Right hindlimb (tissue), 1 donor: ENCODE measurements at places on chromosomes 1 and 21.

- DNase-seq: no peak
Observed at GRCh38 chr1:2537784-2538115, 7.7 kb upstream of the HES5 start.

DNA sequence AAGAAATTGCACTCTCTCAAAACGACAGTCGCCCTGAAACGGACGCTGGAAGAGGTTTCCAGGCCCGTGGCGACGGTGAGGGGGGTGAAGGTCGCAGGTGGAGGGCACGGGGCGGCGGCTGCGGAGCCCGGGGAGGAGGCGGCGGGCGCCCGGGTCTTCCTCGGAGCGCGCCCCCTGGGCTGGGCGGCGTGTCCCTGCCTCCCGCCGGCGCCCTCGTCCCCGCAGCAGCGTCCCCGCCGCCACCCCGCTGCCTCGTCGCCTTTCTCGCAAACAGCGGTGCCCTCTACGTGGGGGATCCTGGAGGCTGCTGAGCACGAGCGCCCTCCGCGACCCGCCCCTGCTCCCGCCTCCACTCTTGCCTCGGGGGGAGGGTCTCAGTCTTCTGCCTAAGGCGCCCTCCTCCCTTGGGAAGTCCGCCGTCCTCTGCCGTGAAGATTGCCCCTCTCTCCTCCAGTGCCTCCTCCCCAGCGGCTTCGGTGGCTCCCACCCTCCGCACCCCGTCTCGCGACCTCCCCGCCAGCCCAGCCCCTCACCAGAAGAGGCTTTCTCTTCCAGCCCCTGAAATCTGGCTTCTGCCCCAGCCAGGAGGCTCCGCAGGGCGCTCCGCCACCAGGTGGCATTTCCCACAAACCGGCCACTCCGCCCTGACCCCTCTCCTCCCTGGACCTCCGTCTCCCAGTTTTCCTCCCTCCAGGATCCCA, 227.4 kb downstream of the SDCCAG8 start:
- no peak for DNase-seq

DNA sequence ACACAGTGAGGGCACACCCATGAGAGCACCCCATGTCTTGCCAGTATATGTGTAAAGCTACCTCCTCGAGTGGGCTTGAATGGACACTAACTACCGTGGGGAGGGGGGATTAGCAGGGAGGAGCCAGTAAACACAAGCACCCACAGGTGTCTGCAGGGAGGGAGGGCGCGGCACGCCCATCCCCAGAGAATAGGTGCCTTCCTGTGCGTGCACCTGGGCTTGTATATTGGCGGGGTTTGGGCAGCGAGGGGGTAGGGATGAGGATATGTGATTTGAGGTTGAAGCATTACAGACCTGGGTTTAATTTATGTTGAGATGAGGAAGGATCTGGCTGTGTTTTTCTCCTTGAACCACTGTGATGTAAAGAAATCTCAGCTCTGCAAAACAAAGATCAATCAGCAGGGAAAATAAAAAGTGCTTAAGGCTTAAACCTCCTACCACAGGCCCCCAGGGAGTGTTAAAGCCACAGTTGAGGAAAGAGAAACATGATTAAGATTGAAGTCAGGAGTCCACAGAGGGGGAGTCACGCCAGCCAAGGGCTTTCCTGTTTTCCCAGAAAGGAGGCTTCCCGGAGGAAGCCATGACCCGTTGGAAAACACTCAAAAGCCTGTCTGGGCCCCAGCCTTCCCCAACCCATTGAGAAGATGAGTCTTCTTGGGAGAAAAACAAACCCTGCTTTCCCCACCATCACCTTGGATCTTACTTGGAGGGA, 80.0 kb downstream of the CAMK2N1 start:
- no peak for DNase-seq

DNA sequence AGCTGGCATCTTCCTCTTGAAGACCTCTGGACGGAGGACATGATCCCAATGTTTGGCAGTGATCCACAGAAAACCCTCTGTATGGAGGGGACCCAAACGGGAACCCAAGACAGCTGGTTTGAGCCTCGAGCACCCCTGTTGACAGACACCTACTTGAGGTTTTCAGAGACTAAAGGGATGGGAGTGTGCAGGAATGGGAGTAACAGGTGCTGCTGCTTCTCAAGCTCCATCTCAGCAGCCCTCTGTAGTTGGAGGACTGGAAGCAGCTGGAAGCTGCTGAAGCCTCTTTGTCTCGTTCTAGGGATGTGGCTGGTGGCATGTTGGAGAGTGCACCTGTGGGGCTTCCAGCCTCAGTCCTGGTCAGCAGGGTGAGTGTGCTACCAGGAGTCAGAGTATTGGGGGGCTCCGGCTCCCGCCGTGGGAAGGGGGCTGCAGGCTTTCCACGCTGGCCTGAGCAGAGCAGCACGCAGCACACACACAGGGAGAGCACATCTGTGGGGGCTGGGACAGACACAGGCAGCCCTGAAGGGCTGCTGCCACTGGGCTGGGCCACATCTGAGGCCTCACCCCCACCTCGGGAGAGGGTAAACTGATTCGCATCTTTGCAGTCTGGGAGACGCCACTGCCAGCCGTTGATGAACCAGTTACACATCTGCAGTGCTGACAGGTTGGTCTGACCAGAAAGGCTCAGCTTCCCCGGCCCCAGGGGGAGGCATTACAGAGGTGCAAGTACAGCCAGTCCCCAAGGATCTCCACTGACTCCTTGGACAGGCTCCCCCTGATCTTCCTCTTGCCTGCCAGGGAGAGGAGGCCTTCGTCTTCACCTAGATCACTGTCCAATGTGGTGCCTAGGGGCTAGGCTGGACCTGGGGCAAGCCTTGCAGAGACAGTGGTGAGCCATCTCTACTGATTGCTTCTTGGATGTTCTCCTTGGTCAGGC, 56.6 kb downstream of the ADSS2 start:
- peak; percentile 26 for DNase-seq

- no peak for DNase-seq
Observed at GRCh38 chr1:95340061-95340460, 106.1 kb downstream of the RWDD3 start.

GRCh38 chr21:39681257-39681656, 63.7 kb upstream of the IGSF5 start:
- DNase-seq: no peak

DNA sequence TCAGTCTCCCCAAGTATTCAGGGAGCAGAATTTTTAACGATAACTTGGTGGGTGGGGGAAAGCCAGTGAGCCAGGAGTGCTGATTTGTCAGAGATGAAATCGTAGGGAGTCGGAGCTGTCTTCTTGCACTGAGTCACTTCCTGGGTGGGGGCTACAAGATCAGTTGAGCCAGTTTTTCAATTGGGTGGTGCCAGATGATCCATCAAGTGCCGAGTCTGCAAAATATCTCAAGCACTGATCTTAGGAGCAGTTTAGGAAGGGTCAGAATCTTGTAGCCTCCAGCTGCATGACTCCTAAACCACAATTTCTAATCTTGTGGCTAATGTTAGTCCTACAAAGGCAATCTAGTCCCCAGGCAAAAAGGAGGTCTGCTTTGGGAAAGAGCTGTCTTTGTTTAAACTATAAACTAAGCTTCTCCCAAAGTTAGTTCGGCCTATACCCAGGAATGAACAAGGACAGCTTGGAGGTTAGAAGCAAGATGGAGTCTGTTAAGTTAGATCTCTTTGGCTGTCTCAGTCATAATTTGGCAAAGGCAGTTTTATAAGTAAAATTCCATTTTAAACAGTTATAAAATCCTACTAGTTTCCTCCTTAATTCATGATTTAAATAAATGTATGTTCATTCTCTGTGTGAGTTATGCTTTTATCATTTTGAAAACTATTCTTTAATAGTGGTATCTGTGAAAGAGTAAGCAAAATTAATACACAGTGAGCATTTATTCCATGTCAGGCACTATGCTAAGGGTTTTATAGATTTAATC, 51.7 kb downstream of the SLC16A1 start:
- DNase-seq: no peak

- DNase-seq: no peak
Observed at GRCh38 chr1:38128926-38129453, 82.4 kb upstream of the POU3F1 start.

DNA sequence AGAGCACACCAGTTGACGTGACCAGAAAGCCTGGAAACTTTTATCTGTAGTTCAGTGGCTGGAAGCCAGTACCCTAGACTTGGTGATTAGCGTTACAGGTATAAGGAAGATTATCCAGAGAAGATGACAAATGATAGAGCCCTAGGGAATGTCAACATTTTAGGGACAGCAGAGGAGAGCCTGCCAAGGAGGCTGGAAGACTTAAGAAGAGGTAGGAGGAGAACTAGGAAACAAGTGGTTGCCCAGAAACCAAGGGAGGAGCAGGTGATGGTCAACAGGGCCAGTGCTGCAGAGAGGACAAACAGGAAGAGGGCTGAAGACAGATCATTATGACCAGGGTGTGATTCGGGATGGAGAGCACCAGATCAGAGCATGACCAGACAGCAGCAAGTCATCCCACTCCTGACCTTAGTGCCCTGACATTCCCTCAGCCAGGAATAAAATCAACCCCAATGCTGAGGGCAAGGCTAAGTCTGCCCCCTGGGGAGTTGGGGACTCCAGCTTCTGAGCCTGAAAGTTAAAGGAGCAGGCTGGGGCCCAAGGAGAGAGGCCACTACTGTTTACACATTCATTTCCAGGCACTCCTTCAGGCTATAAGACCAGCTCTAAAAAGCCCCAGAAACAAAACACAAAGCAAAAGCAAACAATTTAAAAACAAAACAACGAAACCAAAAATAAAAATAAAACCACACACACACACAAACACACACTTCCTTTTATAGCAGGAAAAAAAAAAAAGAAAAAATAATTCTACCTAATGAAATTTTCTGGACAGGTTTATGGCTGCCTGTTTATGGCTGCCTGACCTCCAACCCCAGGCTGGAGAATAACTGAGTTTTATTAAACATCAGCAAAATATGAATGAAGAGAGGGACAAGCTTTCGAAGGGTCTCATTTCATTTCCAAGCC, 48.6 kb upstream of the LRRC52 start:
- DNase-seq: no peak

- DNase-seq: peak; percentile 75
Observed at GRCh38 chr1:180515857-180516388, 13.5 kb upstream of the ACBD6 start.

GRCh38 chr1:203625628-203626019, 1.0 kb upstream of the ATP2B4 start:
- peak; percentile 55 for DNase-seq

DNA sequence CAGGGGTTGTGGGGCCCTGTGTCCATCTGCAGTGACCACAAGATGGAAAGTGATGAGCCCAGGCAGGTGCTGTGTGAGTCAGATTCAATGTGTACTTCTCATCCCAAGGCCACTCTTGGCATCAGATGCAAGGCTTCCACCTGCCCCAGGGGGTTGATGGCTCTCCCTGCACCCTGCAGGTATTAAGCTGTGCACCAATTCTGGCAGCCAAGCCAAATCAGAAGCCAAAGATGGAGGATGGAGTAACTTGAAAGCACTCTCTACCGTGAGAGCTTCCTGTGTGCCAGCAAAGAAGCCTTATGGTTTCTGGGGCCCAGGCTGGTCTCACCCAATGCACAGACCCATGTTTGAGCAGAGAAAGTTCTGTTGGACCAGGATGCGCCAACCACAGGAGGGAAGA, 44.3 kb upstream of the TENT5C start:
- DNase-seq: no peak

- no peak for DNase-seq
Observed at GRCh38 chr1:19877821-19878636, 4.2 kb upstream of the OTUD3 start.

GRCh38 chr1:30786264-30786991, 28.9 kb upstream of the LAPTM5 start:
- no peak for DNase-seq

- DNase-seq: no peak
Observed at GRCh38 chr1:85596947-85597346, 16.4 kb downstream of the CCN1 start.

- no peak for DNase-seq
Observed at GRCh38 chr1:10082785-10083479, 50.2 kb downstream of the UBE4B start.
